ENCODE measurements at places on chromosomes 3 and 15.
A peak's percentile ranks its signal among the peaks of the same experiment; 100 is the strongest.

DNA sequence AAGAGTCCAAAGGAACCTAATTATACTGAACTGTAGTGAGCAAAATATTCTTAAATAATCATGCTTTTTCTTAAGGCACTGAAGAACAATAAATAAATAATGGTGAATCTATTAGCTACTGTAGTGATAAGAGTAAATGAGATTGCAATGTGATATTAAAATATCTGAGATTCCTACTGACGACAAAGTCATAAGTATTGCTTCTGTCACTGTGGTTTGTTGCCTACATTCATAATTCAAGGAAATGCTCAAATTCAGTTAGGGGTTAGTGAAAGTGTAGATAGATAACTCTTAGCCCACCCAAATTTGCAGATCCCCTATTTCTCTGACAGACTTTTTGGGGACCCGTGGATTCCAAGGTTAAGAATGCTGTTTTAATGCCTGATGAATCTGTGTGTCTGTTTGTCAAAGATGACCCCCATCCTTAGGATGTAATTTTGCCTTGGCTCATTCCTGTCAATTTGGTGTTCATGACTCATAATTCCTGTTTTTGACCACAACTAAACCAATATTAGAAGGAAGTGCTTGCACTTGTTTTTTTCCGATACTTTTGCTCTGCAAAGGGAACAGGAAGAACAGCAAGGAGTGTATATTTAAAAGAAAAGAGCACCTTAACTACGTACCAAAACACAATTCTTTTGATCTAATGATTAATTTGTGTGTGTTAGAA is 86.7 kb downstream of the MAGI1 start:
- DNase-seq = no peak

- DNase-seq = no peak
Observed at GRCh38 chr15:58864602-58865424, 68.7 kb downstream of the SLTM start.

- DNase-seq = no peak
Observed at GRCh38 chr15:36841193-36841592, 259.2 kb downstream of the MEIS2 start.

DNA sequence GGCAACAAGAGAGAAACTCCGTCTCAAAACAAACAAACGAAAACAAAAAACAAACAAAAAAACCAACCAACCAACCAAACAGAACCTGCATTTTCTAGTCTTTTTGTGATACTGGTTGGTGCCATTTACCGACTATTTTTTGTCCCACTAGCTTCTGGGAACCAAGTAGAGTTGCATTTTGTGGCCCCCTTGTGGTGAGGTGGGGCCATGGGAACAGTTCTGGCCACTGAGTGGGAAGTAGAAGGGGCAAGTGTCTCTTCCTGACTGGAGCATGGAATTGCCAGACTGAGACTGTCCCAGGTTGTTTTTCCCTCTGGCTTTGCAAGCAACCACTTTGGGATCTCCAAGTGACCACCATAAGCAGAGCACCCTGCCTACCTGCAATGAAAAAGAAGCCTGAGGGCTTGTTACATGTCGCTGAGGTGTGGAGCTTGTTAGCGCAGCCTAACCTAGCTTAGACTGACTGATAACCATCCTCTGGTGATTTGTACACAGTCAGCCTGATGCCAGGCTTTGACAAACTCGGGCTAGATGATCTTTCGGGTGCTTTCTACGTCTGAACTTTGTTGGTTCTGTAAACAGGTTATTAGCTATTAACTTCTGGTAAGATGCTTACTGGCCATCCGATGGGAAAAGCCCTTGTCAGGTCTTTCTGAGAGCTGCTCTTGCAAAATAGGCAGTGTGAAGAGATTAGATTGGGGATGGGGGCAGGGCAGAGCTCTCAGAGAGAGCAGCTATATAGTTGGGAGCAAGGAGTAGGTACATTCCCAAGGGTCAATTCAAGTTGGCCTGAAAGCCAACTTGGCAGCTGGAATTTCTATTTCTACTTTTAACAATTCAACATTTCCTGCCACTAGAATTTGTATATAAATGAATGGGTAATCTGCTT is 172.2 kb downstream of the SSR3 start:
- DNase-seq = no peak

GRCh38 chr3:14119651-14120050 is 5.0 kb downstream of the CHCHD4 start:
- DNase-seq = no peak

DNA sequence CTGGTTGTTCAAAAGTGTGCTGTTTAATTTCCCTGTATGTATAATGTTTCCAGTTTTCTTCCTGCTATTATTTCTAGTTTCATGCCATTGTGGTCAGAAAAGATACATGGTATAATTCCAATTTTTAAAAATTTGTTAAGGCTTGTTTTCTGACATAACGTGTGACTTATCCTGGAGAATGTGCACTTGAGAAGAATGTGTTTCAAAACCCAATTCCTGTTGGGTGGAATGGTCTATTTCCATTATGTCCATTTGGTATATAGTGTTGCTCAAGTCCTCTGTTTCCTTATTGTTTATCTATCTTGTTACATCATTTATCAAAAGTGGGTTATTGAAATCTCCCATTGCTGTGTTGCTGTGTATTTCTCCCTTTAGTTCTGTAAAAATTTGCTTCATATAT is 215.4 kb downstream of the GREM1 start:
- no peak for DNase-seq

DNA sequence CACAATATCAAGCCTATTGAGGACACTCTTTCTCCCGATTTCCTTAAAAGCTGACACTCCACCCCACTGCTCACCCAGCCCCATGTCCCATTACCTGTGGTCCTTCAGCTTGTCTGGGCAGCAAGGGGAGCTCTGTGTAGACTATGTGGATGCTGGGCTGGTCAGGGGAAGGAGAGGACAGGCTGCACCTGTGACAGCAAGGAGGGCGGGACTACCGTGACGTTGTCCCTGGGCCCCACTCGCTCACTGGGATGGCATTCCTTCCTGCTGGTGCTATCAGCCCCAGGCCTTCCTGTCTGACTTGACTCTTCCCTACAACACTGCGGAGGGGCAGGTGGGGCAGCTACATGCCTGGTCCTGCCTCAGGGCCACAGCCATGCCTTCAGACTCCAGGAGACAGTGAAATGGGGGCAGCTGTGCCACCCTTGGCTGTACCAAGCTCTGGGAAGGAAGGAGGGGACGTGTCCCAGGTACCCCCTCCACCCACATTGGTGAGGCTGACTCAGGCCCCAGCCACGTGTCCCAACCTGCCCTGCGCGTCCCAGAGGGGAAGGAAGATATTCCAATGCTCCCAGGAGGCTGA is at the start of gene TMEM40:
Gene TMEM40 (minus strand): TSS at position 163 of the 583 bp plus-strand sequence. CDS start 9,427 bp downstream, outside the sequence.
- DNase-seq = peak; percentile 62

GRCh38 chr3:35257641-35258040 is 381.7 kb upstream of the ARPP21 start:
- DNase-seq = no peak

- DNase-seq = no peak
Observed at GRCh38 chr15:42504631-42505030, 9.2 kb downstream of the SNAP23 start.

- no peak for DNase-seq
Observed at GRCh38 chr3:18740631-18741583, 315.8 kb upstream of the SATB1 start.

DNA sequence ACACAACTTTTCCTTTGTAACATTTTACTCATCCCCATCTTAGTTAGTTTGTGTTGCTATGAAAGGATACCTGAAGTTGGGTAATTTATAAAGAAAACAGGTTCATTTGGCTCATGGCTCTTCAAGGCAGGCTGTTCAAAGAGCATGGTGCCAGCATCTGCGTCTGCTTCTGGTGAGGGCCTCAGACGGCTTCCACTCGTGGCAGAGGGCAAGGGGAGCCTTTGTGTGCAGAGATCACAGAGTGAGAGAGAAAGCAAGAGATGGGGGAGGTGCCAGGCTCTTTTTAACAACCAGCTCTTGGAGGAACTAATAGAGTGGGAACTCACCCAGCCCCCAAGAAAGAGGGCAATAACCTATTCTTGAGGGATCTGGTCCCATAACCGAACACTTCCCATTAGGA is 23.1 kb downstream of the PLA2G4F start:
- DNase-seq = no peak

DNA sequence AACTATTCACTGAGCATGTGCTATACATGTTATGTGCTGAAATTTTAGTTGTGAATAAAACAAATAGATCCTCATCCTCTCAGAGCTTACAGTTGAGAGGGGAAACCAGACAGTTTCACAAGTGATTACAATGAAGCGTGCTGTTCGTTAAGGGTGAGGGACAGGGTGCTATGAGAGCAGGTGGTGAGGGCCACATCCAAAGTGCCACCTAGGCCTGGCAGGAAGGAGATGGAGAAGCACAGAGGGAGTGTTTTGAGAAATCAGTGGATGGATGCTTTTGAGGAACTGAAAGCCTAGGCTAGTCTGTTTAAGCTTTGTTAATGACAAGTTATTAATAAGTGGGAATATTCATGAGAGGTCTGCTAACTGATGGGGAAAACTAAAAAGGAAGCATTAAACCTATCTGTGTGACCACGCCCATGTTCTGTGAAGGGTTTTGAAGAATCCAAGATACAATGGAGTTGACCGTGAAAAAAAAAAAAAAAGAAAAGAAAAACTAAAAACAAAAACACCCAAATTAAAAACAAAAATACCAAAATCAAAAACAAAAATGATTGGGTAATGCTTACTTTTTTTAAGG is 7.3 kb downstream of the MCTP2 start:
- DNase-seq = no peak

GRCh38 chr3:74532446-74532845 is 82.0 kb downstream of the CNTN3 start:
- DNase-seq = no peak

DNA sequence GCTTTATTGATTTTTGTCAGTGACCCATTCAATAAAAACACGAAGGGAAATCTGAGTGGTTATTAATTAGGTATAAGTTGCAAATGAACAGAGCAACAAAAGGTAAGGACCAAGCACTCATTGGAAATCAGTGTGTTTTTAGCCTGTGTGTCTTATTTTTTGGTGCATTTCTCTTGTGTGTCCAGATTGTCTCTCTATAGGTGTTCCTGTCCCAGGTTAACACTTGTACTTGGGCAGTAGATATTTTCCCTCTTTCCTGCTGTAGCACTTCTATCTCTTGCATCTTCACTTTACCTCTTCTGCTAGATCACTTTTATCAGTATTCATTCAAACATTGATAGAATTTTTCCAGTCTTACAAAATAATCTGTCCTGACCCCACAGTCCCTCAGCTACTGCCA is 37.0 kb downstream of the MAPK6 start:
- DNase-seq = no peak

DNA sequence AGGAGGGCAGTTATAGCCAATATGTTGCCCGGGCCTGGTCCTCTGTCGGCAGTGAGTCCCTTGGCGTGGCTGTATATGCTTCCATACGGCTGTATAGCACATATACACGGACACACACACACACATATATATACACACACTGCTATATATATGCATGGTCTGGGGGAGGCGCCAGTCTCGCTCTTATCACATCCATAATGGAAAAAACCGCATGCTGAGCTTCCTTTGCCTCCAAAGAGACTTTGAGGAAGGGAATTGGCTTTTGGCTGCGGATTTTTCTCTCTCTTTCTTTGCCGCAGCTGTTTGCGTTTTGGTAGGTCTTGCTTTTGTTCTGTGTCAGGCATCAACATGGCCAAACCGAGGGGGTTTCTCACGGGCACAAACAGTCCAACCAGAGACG is 11.3 kb upstream of the TMEM115 start:
- DNase-seq = peak; percentile 9

DNA sequence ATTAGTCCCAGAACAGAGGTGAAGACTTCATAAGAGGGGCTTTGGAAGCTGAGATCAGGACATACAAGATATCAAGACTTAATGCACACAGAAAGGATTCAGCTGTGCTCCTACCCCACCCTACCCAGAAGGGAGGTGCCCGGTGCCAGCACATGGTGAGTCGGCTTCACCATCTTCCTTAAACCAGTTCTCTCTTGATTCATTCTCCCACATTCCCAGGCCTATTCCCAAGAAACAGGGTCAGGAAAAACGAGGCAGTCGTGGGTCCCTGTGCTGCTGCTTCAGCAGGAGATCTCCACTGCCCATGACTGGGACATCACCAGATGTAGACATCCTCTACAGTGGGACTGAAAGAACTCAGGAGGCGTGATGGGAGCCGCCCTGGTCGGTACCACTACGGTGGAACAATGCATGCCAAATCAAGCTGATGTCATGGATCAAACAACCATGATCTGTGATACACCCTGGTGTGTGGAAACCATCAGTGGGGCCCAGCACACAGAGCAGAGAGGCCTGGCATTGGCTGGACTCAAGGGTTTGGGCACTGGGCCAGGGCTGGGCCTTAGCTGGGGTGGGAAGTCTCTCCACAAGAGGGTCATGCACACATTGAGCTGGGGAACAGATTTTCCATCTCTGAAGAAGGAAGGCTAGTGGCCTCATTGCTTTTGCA is 41.9 kb downstream of the CCDC12 start:
- DNase-seq = no peak

- no peak for DNase-seq
Observed at GRCh38 chr15:101200181-101200580, 51.7 kb downstream of the CHSY1 start.

GRCh38 chr15:101641129-101641764 is 10.9 kb downstream of the TM2D3 start:
- DNase-seq = peak; percentile 81

GRCh38 chr3:53483821-53484220 is 10.6 kb upstream of the CACNA1D start:
- DNase-seq = no peak

- DNase-seq = no peak
Observed at GRCh38 chr3:112005091-112005672, 6.5 kb downstream of the TAGLN3 start.

DNA sequence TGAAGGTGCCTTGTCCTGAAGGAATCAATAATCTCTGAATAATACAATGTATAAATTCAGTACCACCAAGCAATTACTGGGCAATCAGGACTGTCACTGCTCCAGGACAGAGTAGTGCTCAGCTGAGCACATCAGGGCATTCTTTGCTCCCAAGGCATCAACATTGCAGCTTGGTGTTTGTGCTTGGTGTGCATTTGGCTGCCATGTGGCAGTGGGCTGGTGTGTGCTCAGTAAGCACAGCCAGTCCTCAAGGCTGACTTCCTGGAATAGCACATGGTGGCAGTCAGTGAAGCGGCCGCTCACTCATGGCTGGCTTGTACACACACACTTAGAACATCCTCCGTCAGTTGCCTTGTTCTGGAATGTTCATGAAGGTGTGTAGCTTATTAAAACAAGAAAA is 217.0 kb downstream of the EPHB1 start:
- no peak for DNase-seq

GRCh38 chr15:78012643-78013077 is 64.9 kb downstream of the TBC1D2B start:
- no peak for DNase-seq

All from NCI-H2171 treated with DMSO at 0.1 percent for 48 hours (cell line).